ENCODE measurements at places on chromosomes 4 and X.

- no peak for DNase-seq
Measured at GRCh38 chrX:141164406-141164805, 12.5 kb downstream of the LDOC1 start.

GRCh38 chr4:172666711-172667368 lies 501.8 kb upstream of the GALNT7 start:
- DNase-seq = no peak

DNA sequence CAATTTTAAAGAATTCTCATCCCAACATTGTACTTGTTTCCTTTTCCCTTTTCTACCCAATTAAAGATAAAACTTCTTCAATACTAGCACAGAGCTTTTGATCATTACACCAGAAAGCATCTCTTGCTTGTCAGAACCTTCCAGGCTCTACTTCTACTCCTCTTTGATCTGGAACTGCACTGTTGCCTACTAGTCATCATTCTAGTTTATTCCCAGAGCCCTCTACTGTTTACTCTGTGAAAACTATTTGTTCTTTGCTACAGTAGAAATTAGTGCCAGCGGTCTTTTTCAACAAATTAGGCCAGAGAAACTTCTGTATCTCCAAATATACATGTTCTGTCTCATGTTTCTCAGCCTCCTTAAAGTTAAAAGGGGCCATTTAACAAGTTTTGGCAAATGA lies 46.8 kb upstream of the TMPRSS11F start:
- peak; percentile 1 for DNase-seq

DNA sequence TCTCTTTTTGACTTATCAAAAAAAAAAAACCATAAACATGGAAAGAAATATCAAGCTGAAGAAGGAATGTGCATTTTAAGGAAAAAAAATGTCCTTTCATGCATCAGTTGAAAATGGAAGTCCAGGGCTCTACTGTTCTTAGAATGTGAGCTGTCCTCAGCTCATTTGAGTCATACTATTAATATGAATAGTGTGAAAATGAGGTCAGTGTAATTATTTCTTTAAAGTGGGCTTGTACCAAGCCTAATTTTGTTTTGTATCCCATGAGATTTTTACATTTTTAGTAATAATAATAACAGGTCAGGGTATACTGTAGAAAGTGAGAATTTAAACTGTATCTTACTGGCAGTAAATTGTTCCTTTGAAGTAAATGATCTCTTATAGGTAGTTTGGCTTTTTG lies 148.5 kb downstream of the NAA11 start:
- DNase-seq = no peak

- peak; percentile 80 for DNase-seq
Measured at GRCh38 chr4:184343502-184344177, 126.0 kb upstream of the ENPP6 start.

DNA sequence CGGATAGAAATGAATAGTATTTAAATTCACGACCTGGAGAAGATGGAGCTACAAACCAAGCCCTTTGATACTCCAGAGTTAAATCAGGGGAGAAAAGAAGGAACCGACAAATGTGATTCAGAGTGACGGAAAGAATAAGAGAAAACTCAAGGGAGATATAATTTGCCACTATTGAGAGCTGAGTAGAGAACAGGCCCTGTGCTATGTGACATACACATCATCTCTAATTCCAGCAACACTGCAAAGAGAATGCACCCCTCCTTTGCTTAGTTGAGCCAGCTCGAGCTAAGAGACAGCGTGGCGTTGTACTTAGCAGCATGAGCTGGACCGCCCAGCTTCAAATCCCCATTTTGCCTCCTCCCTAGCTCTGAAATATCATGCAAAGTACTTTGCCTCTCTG lies 266.4 kb upstream of the TENM3 start:
- DNase-seq = no peak

DNA sequence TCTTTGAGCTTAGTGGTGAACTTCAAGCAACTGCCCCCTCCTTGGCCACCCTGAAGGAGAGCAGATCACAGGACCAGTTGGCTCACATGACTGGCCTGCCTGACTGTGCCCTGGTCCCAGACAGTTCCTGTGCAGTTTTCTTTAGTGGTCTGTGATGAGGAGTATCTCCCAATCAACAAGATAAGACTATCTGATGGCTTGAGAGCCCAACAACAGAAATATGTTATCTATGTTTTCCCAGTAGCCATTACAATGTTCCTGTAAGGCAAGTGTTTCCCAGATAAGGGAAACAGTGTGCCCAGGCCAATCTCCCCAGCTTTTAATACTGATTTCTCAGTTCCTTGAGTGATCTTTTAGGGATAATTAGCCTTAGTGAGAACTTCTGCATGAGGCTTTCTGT lies 14.2 kb upstream of the TIMM8A start:
- no peak for DNase-seq

- no peak for DNase-seq
Measured at GRCh38 chrX:106954041-106954440, 33.8 kb downstream of the CLDN2 start.

DNA sequence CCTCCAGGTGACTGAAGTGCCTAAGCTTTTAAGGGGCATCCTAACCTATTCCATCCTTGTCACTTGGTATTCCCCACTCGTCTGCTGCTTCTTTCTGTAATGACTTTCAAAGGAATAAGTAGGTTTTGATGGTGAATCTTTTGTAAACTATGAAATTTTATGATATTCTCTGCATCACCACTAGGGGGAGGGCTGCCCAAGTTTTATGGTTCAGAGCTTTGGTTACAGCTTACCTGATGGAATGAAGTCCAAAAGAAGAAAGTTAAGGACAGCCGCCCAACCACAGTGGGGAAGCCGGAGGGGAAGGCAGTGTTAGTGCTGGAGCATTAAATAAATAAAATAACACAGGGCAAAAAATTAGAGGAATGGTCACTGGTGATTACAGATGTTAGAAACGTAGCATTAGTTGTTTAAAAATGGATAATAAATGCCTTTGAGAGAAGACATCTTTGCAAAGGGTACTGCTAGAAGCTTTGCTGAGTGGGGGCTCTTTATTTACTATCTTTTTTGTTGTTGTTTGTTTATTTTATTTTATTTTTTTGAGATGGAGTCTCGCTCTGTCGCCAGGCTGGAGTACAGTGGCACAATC lies 204.9 kb downstream of the GBA3 start:
- peak; percentile 17 for DNase-seq

DNA sequence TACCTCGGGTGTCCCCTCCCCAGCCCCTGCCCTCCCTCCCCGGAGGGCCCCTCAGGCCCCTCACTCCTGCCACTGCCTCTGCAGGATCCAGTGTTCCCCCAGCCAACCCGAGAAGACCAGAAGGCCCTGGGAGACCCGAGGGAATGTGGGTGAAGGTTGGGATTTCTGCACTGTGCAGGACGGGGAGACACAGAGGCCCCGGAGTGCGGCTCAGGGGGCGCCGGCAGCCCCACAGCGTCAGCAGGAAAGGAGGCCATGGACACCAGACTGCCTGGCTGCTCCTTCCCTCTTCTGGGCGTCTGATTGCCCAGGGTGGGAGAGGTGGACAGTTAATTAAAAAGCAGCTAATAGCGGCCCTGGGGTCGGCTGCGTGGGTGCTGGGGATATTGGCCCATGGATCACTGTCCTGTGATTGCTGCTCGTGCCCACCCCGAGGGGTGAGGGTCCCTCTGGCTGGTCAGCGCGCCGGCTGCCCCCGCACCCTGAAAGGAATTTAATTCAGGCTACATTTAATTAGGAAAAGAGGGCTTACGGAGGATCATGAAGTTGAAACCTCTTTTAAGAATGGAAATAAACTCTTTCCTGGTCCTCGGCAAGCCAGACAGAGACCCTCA lies 57.8 kb upstream of the NKX1-1 start:
- DNase-seq = no peak
